Stimulated activated CD4-positive, alpha-beta T cell treated with anti-CD3 and anti-CD28 coated beads, Interleukin-2, amount 100 ng/mL, for 24 hours (primary cell): ENCODE measurements at places on chromosomes 2 and 18.

GRCh38 chr18:40987581-40987980 is 967.5 kb upstream of the PIK3C3 start:
- DNase-seq = no peak

DNA sequence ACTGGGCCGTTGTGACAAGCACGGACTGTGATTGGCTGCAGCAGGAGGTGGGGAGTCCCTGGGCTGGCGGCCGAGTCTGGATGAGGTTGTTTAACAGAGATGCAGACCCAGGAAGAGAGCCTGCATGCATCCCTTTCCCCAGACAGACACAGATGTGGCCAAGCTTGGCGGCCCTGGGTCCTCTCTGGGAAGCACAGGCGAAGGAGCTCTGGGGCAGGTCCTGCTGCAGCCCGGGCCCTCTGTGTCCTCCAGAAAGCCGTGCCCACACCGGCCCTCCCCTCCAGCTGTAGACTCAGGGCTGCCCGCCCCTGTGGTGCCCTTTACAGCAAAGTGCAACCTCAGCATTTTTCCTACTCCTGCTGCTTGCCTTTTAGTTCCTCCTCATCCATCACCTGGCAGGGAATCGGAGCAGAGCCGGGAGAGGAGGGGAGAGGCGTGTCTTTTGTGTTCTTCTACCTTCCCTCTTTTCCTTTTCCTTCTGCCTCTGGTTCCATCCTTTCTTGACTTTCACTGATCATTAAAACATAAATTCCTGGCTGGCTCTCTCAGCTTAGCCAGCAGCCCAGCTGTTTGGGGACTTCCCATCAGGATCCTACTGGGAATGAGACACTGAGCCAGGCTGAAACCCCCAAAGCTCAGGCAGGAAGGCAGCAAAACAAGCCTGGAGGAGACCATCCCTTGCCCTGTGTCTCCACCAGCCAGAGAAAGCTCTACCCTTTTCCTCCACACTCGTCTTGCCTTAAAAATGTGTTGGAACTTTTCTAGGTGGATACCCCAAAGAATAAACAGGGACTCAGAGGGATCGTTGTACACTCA is 75.0 kb downstream of the CTIF start:
- DNase-seq = no peak

GRCh38 chr2:128670066-128670465 is 351.4 kb upstream of the HS6ST1 start:
- no peak for DNase-seq

GRCh38 chr2:26299471-26300101 is 46.4 kb upstream of the SELENOI start:
- DNase-seq = no peak

GRCh38 chr2:212385241-212385640 is 153.4 kb downstream of the ERBB4 start:
- no peak for DNase-seq
